Amygdala (tissue), 56 donors: ENCODE measurements at places on chromosomes 6 and 20.

DNA sequence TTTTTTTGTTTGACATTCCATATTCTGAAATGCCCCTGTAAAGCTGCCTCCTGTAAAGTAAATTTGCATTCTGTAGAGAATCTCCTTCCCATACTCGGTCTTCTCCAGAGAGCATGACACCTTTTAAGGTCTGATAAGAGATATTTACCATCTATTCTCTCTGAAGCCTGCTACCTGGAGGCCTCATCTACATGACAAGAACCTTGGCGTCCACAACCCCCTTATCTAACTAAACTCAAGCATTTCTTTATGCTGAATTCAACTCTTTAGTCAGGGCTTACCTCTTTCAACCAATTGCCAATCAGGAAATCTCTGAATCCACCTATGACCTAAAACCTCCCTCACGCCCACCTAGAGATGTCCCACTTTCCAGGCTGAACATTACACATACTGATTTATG lies 51.6 kb downstream of the FAM184A start:
- DNase-seq, result no peak

DNA sequence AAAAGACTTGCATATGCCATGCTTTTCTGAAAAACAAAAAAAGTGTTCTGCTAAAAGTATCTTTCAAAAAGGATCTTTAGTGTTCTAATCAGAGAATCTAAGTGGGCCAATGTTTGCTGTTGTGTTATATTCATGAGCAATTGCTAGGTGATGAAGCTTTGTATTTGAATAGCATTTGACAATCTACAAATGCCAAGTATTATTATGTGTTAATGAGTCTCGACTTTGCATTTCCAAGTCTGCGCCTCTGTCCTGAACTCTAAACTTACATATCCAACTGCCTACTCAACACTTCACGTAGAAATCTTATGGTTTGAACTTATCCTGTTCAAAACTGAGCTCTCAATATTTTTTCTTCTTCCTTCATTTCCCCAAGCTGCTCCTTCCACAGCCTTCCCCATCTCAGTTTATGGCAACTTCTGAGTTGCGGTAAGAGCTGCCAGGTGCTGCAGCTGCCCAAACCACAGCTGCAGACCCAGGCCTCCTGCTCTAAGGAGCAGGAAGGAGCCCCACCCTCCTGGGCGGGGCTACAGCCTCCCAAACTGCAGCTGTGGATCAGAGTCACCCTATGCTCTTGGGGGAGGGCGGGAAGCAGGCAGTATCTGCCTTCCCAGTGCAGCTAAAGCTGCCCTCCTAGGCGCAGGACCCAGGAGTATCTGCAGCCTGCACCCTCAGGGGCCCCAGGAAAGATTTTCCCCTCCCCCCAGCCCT lies 16.7 kb upstream of the MAK start:
- DNase-seq, result no peak

DNA sequence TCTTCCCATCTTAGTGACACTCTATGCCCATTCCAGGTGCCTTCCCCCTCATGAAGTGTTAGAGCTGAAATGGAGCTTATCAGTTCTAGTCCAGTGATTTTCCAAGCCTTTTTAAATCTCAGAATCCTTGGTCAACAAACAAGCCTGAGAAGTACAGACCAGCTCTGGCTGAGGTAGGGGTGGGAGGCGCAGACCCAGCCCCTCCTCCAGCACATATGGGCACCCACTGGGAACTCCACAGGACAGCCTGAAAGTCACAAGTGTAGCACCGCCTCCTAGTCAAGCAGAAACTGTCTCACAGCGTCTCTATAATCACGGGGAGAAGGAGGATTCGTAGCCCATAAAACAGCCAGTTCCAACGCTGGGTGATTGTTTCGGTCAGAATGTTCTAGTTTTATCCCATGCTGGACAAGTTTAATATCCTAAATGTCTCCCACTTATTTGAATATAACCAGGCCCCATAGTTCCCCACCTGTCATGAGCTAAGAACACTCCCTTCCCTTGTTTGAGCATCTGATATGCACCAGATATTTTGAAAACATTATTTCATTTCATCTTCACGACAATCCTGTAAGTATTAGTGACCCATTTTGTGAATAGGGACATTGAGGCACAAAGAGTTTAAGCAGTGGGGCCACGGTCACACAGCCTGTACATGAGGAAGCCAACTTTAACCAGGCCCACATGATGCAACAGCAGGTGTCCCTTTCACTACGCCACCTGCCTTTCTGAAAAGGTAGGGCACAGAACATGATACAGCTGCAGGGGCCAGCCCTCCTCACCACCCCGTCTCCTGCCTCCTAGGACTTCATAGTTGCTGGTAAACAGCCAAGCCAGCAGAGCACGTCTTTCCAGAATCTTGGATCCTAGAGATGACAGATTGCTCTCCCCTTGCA lies 40.1 kb downstream of the TRAF3IP2 start:
- DNase-seq, result no peak

GRCh38 chr6:170030821-170031471 lies 259.9 kb downstream of the DLL1 start:
- DNase-seq, result no peak

DNA sequence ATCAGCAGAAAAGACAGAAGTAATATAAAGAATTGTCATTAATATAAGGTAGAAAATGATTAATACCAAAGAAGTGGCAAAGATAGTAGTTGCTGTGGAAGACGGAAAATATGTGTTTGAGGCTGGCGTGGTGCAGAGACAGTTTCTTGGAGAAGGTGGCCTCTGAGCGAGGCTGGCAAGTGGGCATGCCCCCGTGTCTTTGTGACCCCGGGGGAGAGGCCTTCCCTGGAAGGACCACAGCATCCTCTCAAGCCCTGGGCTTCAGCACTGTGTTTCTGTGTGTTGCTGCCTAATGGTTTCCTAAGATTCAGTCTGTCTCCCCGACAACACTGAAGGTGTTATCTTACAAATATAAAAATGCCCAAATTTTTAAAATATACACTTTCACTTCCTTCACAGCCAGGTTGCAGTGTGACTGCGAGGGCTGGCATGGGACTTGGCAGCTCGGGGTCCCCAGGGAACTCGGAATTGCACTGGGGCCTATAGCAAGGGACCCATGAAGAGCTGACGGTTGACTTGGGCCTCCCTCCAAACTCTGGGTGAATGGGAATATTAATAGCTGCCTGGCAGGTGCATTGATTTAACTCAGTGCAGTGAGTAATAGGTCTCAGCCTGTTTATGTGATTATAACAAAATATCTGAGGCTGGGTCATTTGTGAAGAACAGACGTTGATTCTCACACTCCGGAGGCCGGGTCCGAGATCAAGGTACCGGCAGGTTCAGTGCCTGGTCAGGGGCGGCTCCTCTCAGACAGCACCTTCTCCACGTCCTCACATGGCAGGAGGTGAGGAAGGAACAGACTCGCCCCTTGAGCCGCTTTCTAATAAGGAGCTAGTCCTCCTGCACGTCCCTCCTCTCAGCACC lies 47.4 kb upstream of the AFDN start:
- DNase-seq, result no peak

DNA sequence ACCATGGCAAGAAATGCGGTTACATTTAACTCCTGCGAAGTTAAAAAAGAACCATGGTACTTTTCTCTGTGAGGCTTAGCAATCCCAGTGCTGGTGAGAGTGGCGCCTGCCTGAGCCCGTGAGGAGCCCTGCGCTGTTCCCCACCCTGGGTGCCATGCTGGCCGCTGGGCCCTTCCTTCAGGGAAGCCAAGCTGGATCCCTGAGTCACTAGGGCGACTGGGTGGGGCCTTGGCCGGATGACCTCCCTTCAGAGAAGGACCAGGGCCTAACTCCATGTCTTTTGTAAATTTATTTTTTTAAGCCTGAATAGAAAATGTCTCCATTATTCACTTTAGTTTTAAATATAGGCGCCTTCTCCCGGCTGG lies 209.1 kb downstream of the ERMARD start:
- DNase-seq, result no peak

DNA sequence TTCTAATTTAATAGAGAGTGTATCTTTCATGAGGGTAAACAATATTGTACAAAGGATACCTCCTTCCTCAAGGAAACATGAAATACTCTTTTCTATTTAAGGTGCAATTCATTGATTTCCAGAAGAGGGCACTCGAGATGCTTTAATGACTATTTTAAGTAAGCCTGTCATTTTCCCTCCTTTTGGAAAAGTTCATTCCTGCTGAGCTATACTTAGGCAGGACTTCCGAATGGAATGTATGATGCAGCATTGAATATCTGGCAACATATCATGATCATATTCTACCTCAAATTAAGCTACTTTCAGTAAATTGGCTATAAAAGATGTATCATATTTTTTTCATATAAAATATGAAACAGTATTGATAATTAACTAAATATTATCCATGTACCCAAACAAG lies 5.0 kb downstream of the DST start:
- no peak for DNase-seq
